Parietal lobe (tissue), 2 donors: ENCODE measurements at places on chromosomes 12 and 14. TPM values are rescaled to one million over a fixed set of nuclear protein-coding genes. Genes with fewer than 3 reads are reported as not detected.

The CCDC196 gene
- total RNA-seq, result not detected

The KLRC2 gene
- 0.31 TPM for total RNA-seq

The CLEC4A gene
- total RNA-seq, result 3.8 TPM

The SERPINA9 gene
- total RNA-seq, result not detected

The CSRP2 gene
- 280 TPM for total RNA-seq

The ACVRL1 gene
- 6.6 TPM for total RNA-seq

The NYNRIN gene
- total RNA-seq, result 34.7 TPM

The GRIP1 gene
- total RNA-seq, result 98.6 TPM

The RNASE1 gene
- 7.8 TPM for total RNA-seq

The SLC7A8 gene
- 5.0 TPM for total RNA-seq

The GLS2 gene
- 6.3 TPM for total RNA-seq

The OTX2 gene
- total RNA-seq, result 0.31 TPM

The AQP6 gene
- 0.31 TPM for total RNA-seq

The OR4K14 gene
- total RNA-seq, result not detected

The IGF1 gene
- 4.4 TPM for total RNA-seq

The ADAM21 gene
- total RNA-seq, result not detected

The PIK3C2G gene
- total RNA-seq, result 0.31 TPM

The AQP2 gene
- total RNA-seq, result not detected

The KNTC1 gene
- 94.2 TPM for total RNA-seq

The PLEKHD1 gene
- total RNA-seq, result 0.31 TPM

The ADGRD1 gene
- 4.1 TPM for total RNA-seq

The DIO3 gene
- not detected for total RNA-seq

The CLEC1A gene
- 0.63 TPM for total RNA-seq

The HHIPL1 gene
- 9.4 TPM for total RNA-seq

The TMEM52B gene
- total RNA-seq, result 0.63 TPM

The ANKS1B gene
- 534 TPM for total RNA-seq

The CCDC177 gene
- 8.8 TPM for total RNA-seq

The ASB2 gene
- total RNA-seq, result not detected

The ITGB7 gene
- not detected for total RNA-seq

The CCDC175 gene
- total RNA-seq, result 3.4 TPM

The CEP83 gene
- total RNA-seq, result 35.7 TPM

The CLECL1 gene
- not detected for total RNA-seq

The C14orf132 gene
- 66.4 TPM for total RNA-seq

The COQ5 gene
- total RNA-seq, result 16.6 TPM

The NFATC4 gene
- total RNA-seq, result 4.4 TPM

The USP44 gene
- 2.2 TPM for total RNA-seq

The CLEC4C gene
- total RNA-seq, result not detected

The CRY1 gene
- total RNA-seq, result 36.9 TPM

The CCDC38 gene
- total RNA-seq, result not detected

The TRHDE gene
- 21.3 TPM for total RNA-seq

The RIPK3 gene
- not detected for total RNA-seq

The NANOG gene
- under 0.01 TPM for total RNA-seq

The KRT74 gene
- total RNA-seq, result not detected

The FOXA1 gene
- total RNA-seq, result not detected

The PTCSC3 gene
- total RNA-seq, result not detected

The KRT3 gene
- total RNA-seq, result not detected

The SYNDIG1L gene
- 1.3 TPM for total RNA-seq

The PROX2 gene
- total RNA-seq, result not detected

The A2M gene
- 48.8 TPM for total RNA-seq

The SDSL gene
- total RNA-seq, result 0.94 TPM

The SDS gene
- total RNA-seq, result not detected

The SLC25A47 gene
- total RNA-seq, result not detected

The OVCH1 gene
- total RNA-seq, result 2.5 TPM

The PIWIL1 gene
- not detected for total RNA-seq

The DPY19L2 gene
- 49.8 TPM for total RNA-seq

The ETV6 gene
- total RNA-seq, result 6.3 TPM

The GOLGA3 gene
- 64.2 TPM for total RNA-seq

The IRAK3 gene
- 6.9 TPM for total RNA-seq

The B4GALNT3 gene
- 4.7 TPM for total RNA-seq
